ENCODE measurements at places on chromosomes 13 and 19. TPM values are rescaled to one million over a fixed set of nuclear protein-coding genes. Genes with fewer than 3 reads are reported as not detected.

GRCh38 chr19:49676136-49676783 is 811 bp upstream of the PRMT1 start:
- no peaks in the 10 kb centered on the region for H3K27me3 ChIP-seq
- peaks cover 8% of the 10 kb centered on the region for H3K36me3 ChIP-seq
- peak overlapping the region; percentile 95 for H3K27ac ChIP-seq
- H3K4me3 ChIP-seq, result peak overlapping the region; percentile 86
- DNase-seq, result no peak
- peaks cover 18% of the 10 kb centered on the region for H3K4me1 ChIP-seq

Gene ZNF90
- total RNA-seq, result 7.7 TPM

GRCh38 chr13:78660495-78660857 is 1.5 kb upstream of the OBI1 start:
- no peak for DNase-seq
- H3K27ac ChIP-seq, result no peak overlapping the region
- H3K36me3 ChIP-seq, result peaks cover 4% of the 10 kb centered on the region

DNA sequence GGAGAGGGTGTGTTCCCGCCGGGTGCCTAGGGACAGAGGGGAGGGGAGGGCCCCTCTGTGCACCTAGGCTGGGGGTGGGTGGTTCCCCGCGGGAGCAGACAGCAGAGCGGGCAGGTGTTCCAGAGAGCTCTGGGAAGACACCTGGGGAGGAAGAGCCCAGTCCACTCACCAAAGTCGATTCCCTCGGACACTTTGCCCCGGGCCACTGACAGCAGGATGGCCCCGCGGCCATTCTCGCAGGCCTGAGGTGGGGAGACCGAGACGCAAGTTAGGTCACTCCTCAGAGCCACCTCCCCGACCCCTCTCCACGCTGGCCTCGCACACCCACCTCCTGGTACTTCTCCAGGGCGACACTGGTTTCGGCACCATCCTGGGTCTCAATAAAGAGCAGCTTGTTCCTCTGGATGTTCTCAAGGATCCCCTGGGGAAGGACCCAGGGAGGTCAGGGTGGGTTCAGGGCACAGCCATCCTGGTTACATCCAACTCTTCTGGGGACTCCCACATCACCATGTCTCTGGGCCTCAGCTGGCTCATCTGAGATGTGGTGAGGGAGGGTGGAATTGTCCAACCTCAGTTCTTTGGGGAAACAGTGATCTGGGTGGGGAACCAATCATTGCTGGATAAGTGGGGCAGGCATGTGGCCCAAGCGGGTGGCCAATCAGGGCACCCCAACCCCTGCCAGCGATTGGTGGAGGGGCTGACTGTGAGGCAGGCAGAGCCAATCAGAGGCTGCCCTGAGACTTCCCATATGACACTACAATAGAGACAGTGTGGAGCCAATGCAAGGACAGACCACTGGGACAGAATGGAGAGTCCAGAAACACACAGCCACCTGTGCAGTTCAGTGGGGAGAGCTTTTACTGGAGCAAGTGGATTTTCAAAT is 12.6 kb downstream of the KLC3 start:
- H3K27ac ChIP-seq, result no peak overlapping the region
- H3K36me3 ChIP-seq, result no peaks in the 10 kb centered on the region
- no peak for DNase-seq

- H3K4me1 ChIP-seq, result no peaks in the 10 kb centered on the region
- no peak overlapping the region for H3K4me3 ChIP-seq
- H3K27me3 ChIP-seq, result no peaks in the 10 kb centered on the region
- H3K36me3 ChIP-seq, result no peaks in the 10 kb centered on the region
- DNase-seq, result no peak
- no peak overlapping the region for H3K27ac ChIP-seq
These were observed 120.9 kb downstream of the DLEU7 start for GRCh38 chr13:50722440-50723125.

Gene GRK1
- not detected for total RNA-seq

DNA sequence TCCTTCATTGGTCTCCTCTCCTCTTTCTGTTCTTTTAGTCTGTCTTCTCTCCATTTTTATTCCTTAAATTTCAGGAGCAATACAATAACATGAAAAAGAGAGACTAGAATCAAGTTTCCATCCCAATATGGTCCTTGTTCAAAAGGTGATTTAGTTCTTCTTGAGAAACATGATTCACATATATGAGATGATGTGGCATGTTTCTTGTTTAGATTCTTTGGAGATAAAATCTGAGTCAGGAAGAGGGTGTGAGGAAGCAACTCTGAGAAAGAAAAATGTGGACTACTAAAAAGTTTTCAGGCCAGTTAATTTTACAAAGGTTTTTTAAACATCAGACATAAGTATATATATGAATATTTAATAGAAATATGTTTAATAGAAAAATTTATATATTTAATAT is 231.4 kb downstream of the OXGR1 start:
- H3K36me3 ChIP-seq, result no peaks in the 10 kb centered on the region
- no peaks in the 10 kb centered on the region for H3K4me1 ChIP-seq
- H3K27ac ChIP-seq, result no peak overlapping the region
- DNase-seq, result no peak
- no peak overlapping the region for H3K4me3 ChIP-seq

DNA sequence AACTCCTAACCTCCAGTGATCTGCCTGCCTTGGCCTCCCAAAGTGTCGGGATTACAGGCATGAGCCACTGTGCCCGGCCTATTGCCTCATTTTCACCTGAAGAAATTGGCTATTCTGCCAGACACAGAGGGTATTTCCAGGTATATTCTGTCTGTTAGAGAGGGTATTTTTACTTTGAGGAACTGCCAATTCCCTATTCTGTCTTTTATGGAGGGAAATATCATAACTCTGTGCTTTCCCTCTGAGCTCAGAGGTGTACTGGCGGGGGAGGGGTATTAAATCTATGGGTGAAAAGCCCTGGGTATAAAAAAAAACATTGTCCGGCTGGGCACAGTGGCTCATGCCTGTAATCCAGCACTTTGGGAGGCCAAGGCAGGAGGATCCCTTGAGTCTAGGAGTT is 24.8 kb downstream of the TSKS start:
- no peaks in the 10 kb centered on the region for H3K27me3 ChIP-seq
- H3K4me3 ChIP-seq, result no peak overlapping the region
- H3K36me3 ChIP-seq, result no peaks in the 10 kb centered on the region
- H3K27ac ChIP-seq, result no peak overlapping the region

Gene LRRC63
- total RNA-seq, result 0.19 TPM

- H3K4me3 ChIP-seq, result no peak overlapping the region
- H3K27ac ChIP-seq, result no peak overlapping the region
- H3K27me3 ChIP-seq, result no peaks in the 10 kb centered on the region
- no peaks in the 10 kb centered on the region for H3K4me1 ChIP-seq
- DNase-seq, result peak; percentile 55
These were observed 22.5 kb upstream of the ZNF429 start for GRCh38 chr19:21482863-21483276.

GRCh38 chr19:49512970-49513745 is 697 bp downstream of the FCGRT start:
- H3K4me1 ChIP-seq, result peaks cover 11% of the 10 kb centered on the region
- H3K27me3 ChIP-seq, result no peaks in the 10 kb centered on the region
- H3K36me3 ChIP-seq, result no peaks in the 10 kb centered on the region
- H3K27ac ChIP-seq, result peak overlapping the region; percentile 81
- peak overlapping the region; percentile 61 for H3K4me3 ChIP-seq
- DNase-seq, result no peak

DNA sequence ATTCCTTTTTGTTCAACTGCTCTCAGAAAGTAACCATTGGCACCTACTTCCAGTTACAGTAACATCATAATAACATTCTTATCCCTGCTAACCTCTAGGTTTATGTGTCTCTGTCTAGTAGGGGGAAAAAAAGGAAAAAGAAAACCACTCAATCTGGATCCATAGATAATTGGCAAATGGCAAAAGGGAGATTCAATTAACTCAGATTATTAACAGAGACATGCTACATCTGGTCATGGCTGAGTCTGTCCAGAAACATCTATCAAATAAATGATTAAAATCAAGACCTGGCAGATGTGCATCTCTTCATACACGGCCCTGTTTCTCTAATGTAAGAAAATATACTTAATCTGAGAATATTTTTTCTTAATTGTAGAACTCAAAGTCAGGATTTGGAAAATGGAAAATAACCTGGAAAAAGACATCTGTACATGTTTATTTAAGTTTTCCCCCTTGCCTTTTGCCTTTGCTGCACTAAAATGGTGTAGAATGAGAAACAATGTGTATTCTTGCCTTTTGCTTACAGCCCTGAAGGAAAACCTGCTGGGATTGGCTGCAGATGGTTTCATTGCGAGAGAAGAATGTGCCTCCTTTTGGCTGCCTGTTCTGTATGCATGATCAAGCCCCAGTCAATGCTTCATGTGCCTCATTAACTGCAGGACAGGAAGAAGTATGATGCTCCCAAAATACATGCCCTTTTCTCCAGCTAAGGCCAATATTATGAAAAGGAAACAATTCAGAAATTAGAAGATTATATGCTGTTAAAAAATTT is 921.6 kb upstream of the PCDH20 start:
- H3K27ac ChIP-seq, result no peak overlapping the region
- no peak overlapping the region for H3K4me3 ChIP-seq
- no peak for DNase-seq
- H3K36me3 ChIP-seq, result no peaks in the 10 kb centered on the region
- H3K27me3 ChIP-seq, result no peaks in the 10 kb centered on the region
- H3K4me1 ChIP-seq, result no peaks in the 10 kb centered on the region

Gene KLK14
- 0.92 TPM for total RNA-seq

DNA sequence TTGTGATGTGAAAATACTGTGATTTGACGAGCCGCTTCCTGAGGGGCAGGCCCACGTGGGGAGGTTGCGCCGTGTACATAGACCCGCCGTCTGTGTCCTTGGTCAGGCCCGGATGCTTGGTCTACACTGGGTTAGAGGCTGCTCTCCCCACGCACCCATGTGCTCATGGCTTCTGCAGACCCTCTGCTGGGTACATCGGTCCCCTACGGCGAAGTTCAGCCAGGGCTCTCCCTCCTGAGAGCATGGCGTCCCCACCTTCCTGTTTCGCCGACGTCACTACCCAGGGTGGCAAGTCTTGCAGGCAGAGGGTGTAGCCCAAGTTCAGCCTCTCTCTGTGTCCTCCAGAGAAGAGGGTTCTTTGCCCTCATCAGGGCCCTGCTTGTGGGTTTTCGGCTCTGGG is 11.0 kb downstream of the COMP start:
- H3K4me1 ChIP-seq, result no peaks in the 10 kb centered on the region
- peaks cover 8% of the 10 kb centered on the region for H3K36me3 ChIP-seq

Gene CYP4F3
- 0.34 TPM for total RNA-seq

- H3K36me3 ChIP-seq, result peaks cover under 1% of the 10 kb centered on the region
- H3K4me3 ChIP-seq, result peak overlapping the region; percentile 88
These were observed 778 bp downstream of the ZNF230 start for GRCh38 chr19:44003461-44004009.

DNA sequence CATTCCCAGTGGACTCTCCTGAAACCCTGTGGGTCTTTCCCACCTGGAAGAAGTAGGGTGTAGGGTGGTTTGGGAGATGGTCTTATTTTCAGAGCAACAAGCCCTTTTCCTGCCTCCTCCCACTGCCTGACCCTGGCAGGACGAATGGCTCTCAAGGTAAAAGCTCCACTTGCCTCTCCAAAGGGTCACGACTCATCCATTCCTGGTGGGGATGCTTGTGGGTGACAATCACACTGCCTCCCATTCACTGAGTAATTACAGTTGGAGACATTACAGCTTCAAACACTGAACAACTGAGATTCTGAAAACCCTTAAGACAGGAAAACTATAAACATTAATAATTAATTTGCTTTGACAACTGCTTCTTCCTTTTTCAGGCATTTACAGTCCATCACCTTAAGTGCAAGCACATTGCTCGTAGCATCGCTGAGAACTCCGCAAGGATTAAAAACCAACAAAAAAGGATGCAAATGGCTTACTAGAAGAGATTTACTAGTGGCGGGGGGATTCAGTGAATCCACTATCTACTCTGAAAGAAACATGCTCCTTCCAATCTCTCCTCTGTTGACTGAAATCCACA is 199.6 kb upstream of the IRS2 start:
- DNase-seq, result no peak
- H3K36me3 ChIP-seq, result no peaks in the 10 kb centered on the region
- no peaks in the 10 kb centered on the region for H3K27me3 ChIP-seq
- no peak overlapping the region for H3K27ac ChIP-seq

GRCh38 chr13:113880651-113881611 is 17.1 kb upstream of the GAS6 start:
- peaks cover 5% of the 10 kb centered on the region for H3K4me1 ChIP-seq
- H3K4me3 ChIP-seq, result no peak overlapping the region
- H3K36me3 ChIP-seq, result no peaks in the 10 kb centered on the region
- no peak for DNase-seq
- no peak overlapping the region for H3K27ac ChIP-seq
- no peaks in the 10 kb centered on the region for H3K27me3 ChIP-seq

GRCh38 chr13:30355384-30355699 is 48.0 kb upstream of the KATNAL1 start:
- no peak for DNase-seq
- H3K4me1 ChIP-seq, result no peaks in the 10 kb centered on the region
- no peaks in the 10 kb centered on the region for H3K27me3 ChIP-seq
- H3K4me3 ChIP-seq, result no peak overlapping the region
- no peaks in the 10 kb centered on the region for H3K36me3 ChIP-seq

- H3K27ac ChIP-seq, result no peak overlapping the region
- no peak overlapping the region for H3K4me3 ChIP-seq
- no peaks in the 10 kb centered on the region for H3K27me3 ChIP-seq
- DNase-seq, result no peak
These were observed 88.1 kb downstream of the STOML3 start for GRCh38 chr13:38902551-38902950.

DNA sequence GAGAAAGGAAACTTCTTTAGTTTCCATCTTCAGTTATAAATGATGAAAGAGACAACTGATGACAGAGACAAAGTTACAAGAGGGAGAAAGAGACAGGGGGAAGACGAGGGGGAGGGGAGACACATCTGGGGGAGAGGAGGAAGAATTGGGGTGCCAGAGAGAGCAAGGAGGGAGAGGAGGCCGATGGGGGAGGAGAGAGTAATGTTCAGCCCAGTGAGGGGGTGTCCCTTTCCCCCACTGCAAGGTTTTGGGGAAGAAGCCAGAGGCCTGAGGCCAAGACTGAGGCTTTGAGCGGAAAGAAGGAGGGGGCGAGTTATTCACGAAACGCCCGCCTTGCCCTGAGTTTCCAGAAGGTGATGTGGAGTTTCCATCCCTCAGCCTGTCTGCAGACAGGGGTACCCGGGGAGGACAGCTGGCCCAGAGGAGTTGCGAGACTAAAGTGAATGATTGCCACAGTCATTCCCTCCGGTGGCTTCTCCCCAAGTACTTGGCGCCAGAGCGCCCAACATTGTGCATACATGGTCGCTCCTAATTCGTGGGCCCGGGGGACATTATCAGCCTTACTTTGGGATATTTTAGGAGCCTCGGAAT is 558 bp upstream of the PPAN start:
- DNase-seq, result no peak
- H3K36me3 ChIP-seq, result peaks cover 38% of the 10 kb centered on the region
- peak overlapping the region; percentile 86 for H3K27ac ChIP-seq
- no peaks in the 10 kb centered on the region for H3K27me3 ChIP-seq

GRCh38 chr13:24381541-24382265 is 72.3 kb downstream of the C1QTNF9 start:
- no peak overlapping the region for H3K27ac ChIP-seq
- no peaks in the 10 kb centered on the region for H3K36me3 ChIP-seq
- no peaks in the 10 kb centered on the region for H3K27me3 ChIP-seq
- no peaks in the 10 kb centered on the region for H3K4me1 ChIP-seq
- no peak overlapping the region for H3K4me3 ChIP-seq
- DNase-seq, result no peak
